ENCODE measurements at places on chromosomes 12 and 14.
A peak's percentile ranks its signal among the peaks of the same experiment; 100 is the strongest.

DNA sequence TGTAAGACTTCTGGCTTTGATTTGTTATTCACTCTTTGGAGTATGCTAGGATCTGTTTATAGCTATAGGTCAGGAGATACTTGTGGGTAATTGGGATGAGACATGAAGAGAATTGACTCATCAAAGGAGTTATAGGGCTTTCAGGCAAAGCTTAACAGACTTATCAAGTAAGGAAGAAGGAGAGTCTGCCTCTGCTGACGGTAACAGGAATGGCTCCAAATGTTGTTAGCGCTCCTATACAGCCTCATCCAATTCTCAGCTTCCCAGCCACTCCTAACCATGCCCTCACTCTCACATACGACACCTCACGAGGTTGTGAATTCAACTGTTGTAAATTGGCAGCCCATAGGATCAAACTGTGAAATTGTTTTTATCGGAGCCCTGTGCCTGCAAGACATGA lies 140.5 kb downstream of the KCNA5 start:
- DNase-seq: no peak

GRCh38 chr12:102960766-102961465 lies 3.4 kb downstream of the ASCL1 start:
- DNase-seq: no peak

- DNase-seq: no peak
These were observed 1252.8 kb upstream of the SEL1L start for GRCh38 chr14:82786483-82786880.

- DNase-seq: no peak
These were observed 50.0 kb downstream of the SH2B3 start for GRCh38 chr12:111455448-111456320.

GRCh38 chr12:115349711-115350110 lies 665.7 kb upstream of the TBX3 start:
- DNase-seq: no peak

- no peak for DNase-seq
These were observed 5.9 kb downstream of the NXPH4 start for GRCh38 chr12:57222286-57223190.

DNA sequence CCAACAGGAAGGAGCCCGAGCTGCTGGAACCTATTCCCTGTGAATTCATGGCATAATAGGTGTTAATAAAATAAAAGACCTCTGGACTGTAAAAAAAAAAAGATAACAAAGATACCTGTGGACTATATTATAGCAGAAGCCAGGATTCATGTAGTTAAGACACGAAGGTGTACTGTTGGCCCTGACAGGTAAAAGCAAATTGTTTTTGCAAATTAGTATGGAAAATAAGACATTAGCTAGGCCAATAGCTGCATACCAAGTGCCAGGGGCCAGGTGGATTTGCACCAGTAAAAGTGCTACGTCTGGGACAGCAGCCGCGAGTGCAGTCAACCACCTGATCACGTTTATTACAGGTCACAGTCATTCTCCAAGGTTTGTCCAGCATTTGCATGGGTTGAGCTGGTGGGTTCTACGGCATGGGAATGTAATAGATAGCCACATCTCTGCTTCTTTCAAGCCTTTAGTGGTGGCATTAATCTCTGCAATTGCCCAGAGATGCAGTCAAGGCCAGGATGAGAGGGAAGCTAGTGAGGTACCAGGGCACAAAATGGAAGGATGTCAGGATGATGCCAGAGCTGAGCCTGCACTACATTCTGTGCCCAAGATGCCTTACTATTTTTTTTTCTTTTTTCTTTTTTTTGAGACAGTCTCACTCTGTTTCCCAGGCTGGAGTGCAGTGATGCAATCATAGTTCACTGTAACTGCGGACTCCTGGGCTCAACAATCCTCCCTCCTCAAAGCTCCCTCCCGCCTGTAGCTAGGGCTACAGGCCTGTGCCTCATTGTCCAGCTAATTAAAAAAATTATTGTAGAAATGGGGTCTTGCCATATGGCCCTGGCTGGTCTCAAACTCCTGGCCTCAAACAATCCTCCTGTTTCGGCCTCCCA lies 26.3 kb downstream of the TNFAIP2 start:
- no peak for DNase-seq

GRCh38 chr14:94601884-94602391 lies 10.3 kb upstream of the SERPINA3 start:
- peak; percentile 92 for DNase-seq

DNA sequence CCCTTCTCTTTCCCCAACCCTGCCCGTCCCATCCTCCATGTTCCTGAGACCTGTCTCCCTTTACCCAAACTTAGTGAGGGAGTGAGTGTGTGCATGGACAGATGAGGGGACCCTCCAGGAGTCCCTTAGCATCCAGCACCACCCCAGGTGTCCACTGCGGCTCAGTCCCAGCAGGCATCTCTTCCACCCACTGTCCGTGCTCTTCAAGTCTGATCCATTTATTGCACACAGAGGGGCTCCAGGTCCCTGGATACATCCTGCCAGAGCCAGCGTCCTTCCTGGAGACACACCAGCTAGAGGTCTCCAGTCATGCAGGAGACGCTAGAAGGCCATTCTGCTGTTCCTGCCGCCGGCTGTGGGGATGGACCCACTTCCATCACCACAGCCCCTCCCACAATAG lies 239.2 kb downstream of the ADGRD1 start:
- no peak for DNase-seq

GRCh38 chr12:65294641-65295262 lies 16.3 kb downstream of the MSRB3 start:
- no peak for DNase-seq

- DNase-seq: no peak
These were observed 17.6 kb upstream of the SSTR1 start for GRCh38 chr14:38189930-38190726.

- DNase-seq: no peak
These were observed 512 bp downstream of the ACTR10 start for GRCh38 chr14:58200480-58200841.

- no peak for DNase-seq
These were observed 7.5 kb upstream of the TRHDE start for GRCh38 chr12:72264548-72265175.

GRCh38 chr12:115466076-115466475 lies 782.1 kb upstream of the TBX3 start:
- DNase-seq: no peak

DNA sequence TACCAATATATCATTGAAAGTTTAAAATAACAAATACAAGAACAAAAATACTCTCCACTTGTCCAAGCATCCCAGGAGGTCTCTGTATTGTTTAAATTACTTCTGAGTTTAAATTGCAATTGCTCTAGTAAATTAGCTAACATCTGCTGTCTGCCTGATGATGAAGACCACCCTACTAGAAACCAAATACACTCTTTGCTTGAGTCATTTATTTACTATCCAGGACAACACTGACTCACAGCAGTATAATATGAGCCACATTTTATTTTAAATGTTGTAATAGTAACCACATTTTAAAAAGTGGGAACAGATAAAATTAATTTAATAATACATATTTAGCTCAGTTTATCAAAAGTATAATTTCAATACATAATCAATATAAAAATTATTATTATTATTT lies 62.9 kb upstream of the EEA1 start:
- no peak for DNase-seq

GRCh38 chr14:59347511-59347900 lies 117.7 kb downstream of the GPR135 start:
- no peak for DNase-seq

- DNase-seq: no peak
These were observed 149.0 kb downstream of the NAV3 start for GRCh38 chr12:77979597-77980250.

DNA sequence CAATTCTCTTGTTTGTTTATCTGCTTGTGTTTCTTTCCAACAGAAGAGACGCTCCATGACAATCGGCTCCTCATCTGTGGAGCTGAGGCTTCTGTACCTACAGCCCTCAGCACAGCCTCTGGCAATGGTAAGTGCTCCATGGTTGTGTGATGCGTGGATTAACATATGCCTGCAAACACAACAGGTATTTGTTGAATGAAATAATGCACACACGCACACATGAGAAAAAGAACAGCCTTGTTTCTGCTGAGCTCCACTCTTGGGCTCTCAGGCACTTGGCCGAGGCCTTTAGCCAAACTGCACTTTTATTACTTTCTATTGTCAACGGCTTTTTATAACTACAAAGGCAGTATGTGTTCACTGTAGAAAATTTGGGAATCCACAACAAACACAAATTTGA lies 120.4 kb upstream of the TMCC3 start:
- DNase-seq: no peak

GRCh38 chr12:50354908-50355307 lies 41.5 kb downstream of the FAM186A start:
- no peak for DNase-seq

- no peak for DNase-seq
These were observed 239.5 kb upstream of the DCN start for GRCh38 chr12:91422127-91422526.

DNA sequence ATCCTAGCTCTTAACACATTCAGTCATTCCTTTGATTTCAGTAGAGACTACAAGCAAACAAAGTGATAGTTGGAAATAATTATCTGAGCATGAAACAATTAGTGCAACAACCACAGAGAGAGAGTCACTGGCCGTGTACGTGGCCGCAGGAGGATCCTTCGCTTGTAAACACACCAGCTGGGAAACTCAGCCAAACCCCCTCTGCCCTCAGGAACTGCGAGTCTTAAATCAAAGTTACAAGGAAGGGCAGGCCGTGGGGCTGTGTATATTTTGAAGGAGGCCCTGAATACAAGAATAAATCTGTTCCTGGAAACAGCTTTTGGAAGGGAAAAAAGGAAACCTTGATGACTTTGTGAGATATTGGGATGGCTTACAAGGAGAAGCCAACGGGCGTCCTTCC lies 164.5 kb downstream of the ANO2 start:
- DNase-seq: no peak

GRCh38 chr12:116159175-116159574 lies 118.3 kb downstream of the MED13L start:
- DNase-seq: no peak

- no peak for DNase-seq
These were observed 138.2 kb upstream of the TSPAN8 start for GRCh38 chr12:71295953-71296352.

GRCh38 chr12:64678835-64679234 lies 68.5 kb downstream of the RASSF3 start:
- DNase-seq: no peak

All from retinal pigment epithelial cell (primary cell).